SHP77 (cell line): ENCODE measurements at places on chromosomes 4 and X.

- DNase-seq = peak; percentile 77
These were observed 8.0 kb downstream of the TBC1D14 start for GRCh38 chr4:6917461-6918271.

- no peak for DNase-seq
These were observed 5.4 kb downstream of the CACNA1F start for GRCh38 chrX:49227726-49228125.

DNA sequence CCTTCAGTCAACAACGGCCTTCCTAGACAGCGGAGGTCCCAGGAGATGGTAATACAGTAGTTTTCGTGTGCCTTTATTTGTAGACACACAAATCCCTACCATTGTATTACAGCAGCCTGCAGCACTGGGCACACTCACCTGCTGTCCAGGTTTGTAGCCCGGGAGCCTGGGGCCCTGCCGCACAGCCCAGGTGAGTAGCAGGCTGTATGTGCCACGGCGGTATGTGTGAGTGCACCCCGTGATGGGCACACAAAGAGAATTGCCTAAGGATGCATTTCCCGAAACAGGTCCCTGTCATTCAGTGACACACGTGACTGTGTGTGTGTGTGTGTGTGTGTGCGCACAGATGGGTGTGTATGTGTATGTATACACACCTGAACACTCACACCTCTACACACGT, 8.1 kb upstream of the SLC25A6 start:
- DNase-seq = no peak

GRCh38 chr4:55297346-55297745, 48.7 kb upstream of the SRD5A3 start:
- no peak for DNase-seq
